ENCODE measurements at places on chromosomes 2 and 18. TPM values are rescaled to one million over a fixed set of nuclear protein-coding genes. Genes with fewer than 3 reads are reported as not detected.

The KIAA2012 gene
- total RNA-seq, result not detected

The RGPD3 gene
- total RNA-seq, result 0.38 TPM

The ST6GAL2 gene
- 8.3 TPM for total RNA-seq

The FBXO15 gene
- total RNA-seq, result 4.3 TPM

The CPS1 gene
- 4.9 TPM for total RNA-seq

The BOLL gene
- 0.22 TPM for total RNA-seq

DNA sequence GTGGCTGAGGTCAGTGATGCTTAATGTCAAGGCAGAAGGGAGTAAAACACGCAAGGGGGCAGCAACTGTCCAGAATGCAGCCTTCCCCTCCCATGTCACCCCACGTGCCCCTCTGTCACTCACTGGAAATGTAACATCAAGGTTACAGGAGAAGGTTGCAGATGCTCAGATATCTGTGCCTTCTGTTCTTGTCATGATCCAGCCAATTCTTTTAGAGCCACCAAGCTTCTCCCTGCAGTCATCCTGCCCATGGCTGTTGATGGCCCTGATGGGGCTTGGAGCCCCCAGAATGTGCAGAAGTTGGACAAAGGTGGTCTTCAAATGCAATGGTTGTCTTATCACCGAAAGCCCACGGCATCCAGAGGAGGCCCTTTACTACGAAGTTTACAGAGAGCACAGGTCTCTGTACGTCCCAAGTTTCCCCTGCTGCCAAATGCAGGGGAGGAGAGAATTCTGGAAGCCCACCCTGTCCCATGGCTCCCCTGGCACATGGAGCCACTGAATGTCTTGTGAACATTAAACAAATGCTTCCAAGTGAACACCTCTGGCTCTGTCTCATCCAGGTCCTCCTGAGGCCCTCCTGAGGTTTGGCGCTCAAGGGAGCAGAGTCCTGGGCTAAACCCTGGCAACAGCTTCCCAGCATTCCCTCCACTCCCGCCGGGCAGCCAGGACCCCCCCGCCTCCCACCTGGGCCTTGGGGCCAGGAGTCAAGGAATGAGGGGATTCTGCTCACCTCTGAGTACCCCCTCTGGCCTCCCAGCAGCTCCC lies 4.5 kb upstream of the GPR55 start:
- DNase-seq, result no peak

DNA sequence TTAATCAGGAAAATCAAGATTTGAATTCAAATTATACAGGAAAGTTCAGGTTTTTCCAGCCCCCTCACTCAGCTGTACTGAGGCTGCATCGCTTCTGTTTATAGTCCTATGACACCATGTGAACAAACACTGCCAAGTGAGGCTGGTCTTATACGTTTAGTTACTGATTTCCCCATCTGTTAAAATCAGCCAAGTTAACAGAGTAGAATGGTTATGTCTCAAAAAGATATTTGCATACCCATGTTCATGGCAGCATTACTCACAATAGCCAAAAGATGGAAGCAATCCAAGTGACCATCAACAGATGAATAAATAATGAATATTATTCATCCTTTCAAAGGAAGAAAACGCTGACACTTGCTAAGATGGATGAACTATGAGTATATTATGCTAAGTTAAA lies 43.8 kb downstream of the REEP1 start:
- DNase-seq, result no peak

DNA sequence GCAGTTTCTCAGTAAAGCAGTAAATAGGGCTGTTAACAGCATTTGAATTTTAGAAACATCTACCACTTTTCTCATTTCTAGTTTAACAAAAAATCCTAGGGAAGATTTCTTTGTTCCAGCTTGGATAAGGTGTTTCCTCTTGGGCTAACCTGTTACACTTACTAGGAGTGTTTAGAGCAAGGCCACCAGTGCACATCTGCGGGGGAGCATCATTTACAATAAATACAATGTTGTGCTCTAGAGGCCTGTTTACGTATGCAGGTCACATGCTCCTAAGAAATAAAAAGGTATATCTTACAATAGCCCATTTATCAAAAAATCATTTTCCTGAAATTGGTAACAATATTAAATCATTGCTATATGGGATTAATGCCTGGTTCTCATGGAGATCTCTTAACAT lies 8.1 kb downstream of the ZNF638 start:
- no peak for DNase-seq

GRCh38 chr2:47386551-47386950 lies 16.4 kb upstream of the MSH2 start:
- DNase-seq, result no peak

GRCh38 chr2:18500333-18500732 lies 60.1 kb downstream of the RDH14 start:
- DNase-seq, result no peak

DNA sequence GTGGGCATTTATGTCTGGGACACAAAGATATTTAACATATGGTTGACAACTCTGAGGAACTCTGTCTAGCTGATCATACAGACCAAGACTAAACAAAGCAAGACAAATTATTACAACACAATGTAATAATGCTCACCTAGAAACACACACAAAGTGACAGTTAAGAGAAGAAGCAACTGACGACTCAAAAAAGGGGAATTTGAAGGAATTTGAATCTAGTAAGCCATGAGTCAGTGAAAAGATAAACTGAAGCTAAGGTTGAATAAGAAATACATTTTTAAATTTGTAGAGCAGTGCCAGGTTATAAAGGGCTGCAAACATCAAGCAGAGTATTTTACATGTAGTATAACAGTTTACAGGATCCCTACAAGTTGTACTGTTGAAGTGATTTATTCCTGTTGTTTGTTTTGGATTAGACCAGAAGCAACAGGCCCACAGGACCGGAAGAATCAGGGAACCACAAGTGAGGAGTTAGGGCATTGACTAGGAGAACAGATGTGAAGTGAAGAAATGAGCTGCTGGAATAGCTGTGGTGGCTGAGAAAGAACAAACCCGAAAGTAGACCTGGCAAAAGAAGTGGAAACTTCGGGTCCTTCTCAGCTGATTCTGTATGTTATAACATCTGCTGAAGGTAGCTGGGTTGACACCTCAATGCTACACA lies 35.6 kb downstream of the IFIH1 start:
- no peak for DNase-seq

DNA sequence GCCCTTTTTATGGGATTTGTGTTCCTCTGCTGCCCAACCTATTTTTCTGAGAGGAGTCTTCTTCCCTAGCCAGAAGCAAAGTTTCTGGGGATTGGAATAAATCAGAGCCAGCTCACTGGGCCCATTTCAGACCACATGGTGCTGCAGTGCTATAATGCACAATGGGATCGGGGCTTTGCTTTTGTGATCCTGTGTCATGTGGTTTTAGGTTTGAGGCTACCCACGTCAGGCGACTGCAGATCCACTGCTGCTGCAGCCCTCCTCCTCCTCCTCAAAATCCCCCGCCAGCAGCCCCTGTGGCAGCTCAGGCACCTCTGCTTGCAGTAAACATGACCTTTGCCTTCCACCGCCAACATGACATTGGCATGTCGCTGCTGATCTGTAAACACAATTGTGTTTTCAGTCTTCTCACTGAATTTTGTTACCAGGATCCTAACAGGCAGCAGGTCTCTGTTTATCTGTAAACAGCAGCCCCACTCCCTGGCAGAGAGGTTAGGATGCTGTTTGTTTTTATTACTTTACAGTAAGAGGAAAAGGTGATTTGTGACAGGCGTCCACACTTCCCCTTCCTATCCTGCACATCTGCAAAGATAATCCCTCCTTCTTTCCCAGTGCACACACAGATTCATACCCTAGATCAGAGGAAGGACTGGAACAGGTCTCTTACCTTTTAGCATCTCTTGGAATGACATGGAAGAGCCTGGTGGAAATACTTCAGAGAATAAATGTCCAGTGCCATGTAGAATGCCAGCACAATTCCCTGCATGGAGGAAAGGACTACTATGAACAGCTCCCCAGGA lies 130.8 kb downstream of the FOXI3 start:
- no peak for DNase-seq

DNA sequence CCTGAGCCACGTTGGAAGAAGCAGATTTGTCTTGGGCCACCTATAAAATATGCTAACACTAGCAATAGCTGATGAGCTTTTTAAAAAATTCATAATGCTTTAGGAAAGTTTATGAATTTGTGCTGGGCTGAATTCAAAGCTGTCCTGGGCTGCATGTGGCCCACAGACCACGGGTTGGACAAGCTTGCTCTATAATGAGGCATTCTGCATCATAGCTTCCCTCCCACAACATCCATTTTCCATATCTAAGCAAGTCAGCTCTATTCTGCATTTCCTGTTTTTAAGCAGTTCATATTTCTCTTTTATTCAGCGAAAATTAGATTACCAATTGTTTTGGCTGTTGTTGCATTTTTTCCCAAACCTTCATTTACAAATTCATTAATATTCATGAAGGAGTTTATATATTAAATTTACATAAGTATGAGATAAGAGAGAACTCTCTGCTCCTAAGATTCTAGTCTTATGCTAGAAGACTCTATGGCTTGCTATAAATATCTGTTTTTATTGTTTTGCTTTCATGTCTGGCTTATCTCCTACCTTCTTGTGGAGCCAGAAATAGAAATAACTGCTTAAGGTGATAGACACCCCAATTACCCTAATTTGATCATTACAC lies 114.5 kb upstream of the HNRNPA3 start:
- DNase-seq, result no peak
